ENCODE measurements at places on chromosomes 4 and X.

GRCh38 chr4:55612341-55612740 lies 20.3 kb upstream of the PDCL2 start:
- no peak for DNase-seq

DNA sequence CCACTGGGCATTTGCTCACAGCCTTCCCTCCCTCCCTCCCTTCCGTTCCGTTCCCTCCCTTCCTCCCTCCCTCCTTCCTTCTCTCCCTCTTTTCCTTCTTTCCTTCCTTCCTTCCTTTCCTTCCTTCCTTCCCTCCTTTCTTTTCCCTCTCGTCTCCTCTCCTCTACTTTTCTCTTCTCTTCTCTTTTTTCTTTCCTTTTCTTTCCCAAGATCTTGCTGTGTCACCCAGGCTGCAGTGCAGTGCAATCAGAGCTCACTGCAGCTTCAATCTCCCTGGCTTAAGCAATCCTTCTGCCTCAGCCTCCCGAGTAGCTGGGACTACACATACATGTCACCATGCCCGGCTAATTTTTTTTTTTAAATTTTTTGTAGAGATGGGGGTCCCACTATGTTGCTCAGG lies 26.7 kb upstream of the ING2 start:
- DNase-seq = no peak

DNA sequence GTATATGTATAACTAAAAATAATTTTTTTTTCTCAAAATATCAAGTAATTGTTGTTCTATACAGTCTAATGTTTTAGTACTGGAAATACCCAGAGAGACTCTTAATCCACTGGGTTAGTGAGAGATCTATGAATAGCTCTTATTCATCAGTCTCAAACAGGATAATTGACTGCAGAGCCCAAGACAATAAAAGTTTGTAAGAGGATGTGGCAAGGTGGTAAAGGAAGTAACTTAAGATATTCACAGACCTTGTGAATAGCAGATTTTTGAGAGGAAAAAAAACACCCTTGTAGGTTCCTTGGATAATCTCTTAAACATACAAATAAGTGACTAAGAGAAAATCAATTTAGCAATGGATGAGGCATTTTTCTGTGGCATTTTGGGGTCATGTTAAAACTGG lies 210.9 kb upstream of the FAM241A start:
- DNase-seq = no peak

- DNase-seq = peak; percentile 67
Observed at GRCh38 chr4:151806511-151806927, 45.7 kb upstream of the GATB start.

- DNase-seq = peak; percentile 25
Observed at GRCh38 chr4:91758487-91758886, 545.3 kb upstream of the GRID2 start.

DNA sequence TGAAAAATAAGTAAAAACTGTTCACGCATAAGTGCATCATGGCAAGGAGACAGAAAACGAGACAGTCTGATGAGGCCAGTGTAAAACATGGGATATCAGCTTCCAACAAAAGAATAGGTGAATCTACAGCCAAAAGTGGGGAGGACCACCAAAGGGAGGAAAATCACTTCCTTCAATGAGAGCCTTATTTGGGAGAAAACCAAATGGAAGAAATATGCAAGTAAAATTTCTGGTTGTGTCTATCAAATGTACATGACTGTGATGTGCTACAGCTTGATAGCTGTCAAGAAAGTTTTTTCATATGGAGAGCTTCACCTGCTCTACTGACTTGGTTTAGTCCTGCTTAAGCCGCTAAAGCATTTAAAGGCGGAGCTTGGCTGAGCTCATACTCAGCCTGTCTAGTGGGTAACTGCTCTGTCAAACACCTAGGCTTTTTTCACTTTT lies 66.2 kb downstream of the MAGEA1 start:
- DNase-seq = no peak

GRCh38 chr4:170391066-170391740 lies 301.4 kb upstream of the AADAT start:
- DNase-seq = peak; percentile 48

DNA sequence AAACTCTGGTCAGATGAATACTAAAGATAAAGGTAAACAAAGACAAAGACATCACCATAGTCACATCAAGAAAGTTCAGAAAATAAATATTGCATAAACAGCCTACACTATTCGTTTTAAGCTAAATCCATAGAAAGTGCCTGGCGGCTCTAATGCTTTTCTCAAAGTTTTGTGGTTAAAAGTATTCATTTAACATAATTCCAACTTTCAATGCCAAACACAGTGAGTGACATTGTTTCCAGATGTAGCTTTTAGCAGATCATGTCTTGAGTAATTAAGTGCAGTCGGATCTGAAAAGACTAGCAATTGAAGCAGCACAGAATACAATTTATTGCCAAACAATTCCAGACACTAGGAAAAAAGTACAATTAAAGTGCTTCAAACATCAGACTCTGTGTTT lies 287.1 kb upstream of the ADGRL3 start:
- DNase-seq = no peak

DNA sequence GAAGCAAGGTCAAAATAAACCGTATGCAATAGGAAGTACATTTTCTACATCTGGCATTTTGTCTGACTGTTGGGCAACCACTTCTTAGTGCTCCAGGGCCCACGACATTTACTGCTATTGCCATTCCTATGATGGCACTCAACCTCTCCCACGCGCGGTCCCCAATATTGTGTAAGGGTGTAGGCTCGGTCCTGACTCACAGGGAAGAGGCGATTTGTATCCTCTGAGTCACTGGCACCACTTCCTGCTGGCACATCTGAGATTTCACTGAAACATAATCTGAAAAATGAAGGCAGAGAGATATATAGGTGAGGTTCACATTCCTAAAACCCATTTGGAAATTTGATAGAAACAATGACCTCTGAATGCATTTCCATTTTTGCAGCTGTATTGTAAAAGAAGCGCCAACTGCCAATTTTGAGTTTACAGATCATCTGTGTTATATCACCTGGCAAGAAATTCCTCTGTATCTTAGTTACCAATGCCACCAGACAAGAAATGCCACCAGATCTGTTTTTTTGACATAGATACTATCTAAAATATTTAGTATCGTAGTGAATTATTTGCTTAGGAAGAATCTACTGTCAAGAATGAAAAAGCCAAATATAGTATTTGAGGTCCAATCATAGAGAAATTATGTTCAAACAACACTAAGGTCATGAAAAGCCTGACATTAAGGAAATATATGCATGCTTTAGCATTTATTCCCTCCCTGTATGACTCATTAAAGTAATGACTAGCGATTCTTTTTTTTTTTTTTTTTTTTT lies 9.8 kb downstream of the EREG start:
- DNase-seq = peak; percentile 41

GRCh38 chr4:83490876-83491450 lies 6.1 kb upstream of the ABRAXAS1 start:
- peak; percentile 19 for DNase-seq

- DNase-seq = no peak
Observed at GRCh38 chr4:145907812-145908211, 30.8 kb downstream of the ZNF827 start.

- DNase-seq = no peak
Observed at GRCh38 chr4:55491486-55491885, 55.2 kb downstream of the CLOCK start.

- no peak for DNase-seq
Observed at GRCh38 chr4:38415682-38416081, 248.3 kb upstream of the KLF3 start.

DNA sequence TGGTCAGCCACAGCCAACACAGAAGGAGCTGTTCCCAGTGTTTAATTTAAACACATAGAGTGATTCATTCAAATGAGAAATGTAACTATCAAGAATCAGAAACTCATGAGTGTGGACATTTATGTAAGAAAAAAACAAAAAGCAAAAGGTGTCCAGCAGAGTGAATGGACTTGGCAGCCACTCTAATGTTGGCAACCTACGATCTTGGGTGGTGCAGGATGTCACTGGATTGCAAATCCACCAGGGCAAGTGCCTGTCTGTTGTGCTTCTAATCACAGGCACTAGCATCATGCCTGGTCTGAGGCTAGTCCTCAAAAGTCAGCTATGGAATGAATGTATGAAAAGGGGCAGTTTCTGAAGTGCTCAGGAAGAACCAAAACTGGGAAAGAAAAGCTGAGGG lies 277.7 kb upstream of the CLNK start:
- no peak for DNase-seq

DNA sequence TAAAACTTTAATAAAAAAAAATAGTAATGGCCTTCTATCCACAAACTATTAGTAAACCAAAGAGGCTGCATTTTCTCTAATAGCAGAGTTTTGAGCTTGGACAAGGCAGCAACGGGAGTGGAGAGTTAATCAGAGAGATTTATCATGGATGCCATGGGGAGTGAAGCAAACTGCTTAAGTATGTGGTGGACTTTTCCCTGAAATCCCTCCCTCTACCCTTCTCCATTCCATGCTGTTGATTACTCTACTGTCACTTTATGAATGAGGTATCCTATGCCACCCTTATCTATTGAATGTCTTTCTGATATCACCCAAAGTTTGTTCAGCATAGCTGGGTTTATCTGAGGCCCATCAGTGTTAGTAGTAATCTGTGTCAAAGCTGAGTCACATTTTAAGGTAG lies 335.6 kb upstream of the TRAM1L1 start:
- no peak for DNase-seq

- no peak for DNase-seq
Observed at GRCh38 chrX:123971982-123972381, 10.5 kb downstream of the STAG2 start.

GRCh38 chr4:131509521-131509920 lies 1639.6 kb upstream of the PCDH10 start:
- DNase-seq = no peak

DNA sequence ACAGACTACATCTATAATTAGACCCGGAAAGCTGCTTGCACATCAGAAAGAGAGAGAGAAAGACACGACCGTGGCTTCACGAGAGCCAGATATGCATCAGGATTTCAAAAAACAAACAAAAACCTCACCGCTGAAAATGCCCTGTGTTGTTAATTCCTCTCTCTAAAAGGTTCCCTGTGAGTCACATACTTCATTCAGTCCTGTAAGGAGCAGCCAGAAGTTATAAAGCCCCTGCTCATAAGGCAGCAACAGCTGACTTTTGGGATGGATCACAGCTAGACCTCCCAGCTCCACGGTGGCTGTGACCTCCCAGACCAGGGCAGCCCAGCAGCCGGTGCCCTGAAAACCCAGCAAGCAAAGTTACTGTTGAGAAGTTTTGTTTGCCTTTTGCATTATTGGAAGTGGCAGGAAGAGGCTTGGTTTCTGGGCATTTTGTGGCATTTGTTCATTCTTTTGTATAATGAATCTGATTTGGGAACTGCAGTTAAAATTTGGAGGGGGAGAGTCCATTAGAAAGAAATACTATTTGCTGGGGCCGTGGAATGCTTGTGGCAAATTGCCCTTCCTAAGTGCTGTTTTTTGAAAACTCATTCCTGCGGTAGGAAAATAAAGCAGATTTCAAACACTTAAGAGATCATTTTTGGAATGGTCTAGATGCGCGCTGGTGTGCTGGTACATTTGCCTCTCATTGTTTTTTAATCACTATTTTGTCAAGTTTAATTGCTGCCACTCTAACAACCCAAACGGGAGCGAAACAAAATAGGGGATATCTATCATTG lies 520.4 kb downstream of the BCOR start:
- no peak for DNase-seq

DNA sequence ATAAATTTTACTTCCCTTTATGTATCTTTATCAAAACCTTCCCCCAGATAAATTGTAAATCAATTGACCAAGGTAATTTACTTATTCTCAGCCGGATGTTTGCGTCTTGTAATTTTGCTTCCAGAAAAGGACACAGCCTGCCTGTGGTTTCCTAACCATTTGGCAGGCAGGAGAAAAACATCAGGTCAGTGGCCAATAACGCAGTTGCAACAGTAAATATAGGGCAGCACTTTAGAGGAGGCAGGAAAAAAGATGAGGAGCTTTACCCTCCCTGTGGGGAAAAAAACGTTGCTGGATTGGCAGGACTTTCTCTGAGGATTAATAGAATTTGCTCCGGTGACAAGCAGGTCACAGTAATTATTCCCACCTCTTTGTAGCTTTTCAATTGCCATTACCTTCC lies 2618.1 kb downstream of the ARAP2 start:
- no peak for DNase-seq

DNA sequence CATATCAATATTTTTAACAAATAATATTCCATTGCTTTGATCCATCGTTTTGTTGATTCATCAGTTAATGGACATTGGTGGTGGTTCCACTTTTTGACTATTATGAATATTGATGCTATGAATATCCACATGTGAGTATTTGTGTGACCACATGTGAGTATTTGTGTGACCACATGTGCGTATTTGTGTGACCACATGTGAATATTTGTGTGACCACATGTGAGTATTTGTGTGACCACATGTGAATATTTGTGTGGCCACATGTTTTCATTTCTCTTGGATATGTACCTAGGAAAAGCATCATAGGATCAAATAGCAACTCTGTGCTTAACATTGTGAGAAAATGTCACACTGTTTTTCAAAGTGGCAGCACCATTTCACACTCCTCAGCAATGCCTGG lies 433.6 kb upstream of the FRG1 start:
- no peak for DNase-seq

- DNase-seq = no peak
Observed at GRCh38 chr4:4474476-4474875, 67.4 kb downstream of the STX18 start.

- DNase-seq = no peak
Observed at GRCh38 chr4:98706200-98706813, 47.9 kb upstream of the TSPAN5 start.

GRCh38 chr4:120750152-120750525 lies 172.4 kb downstream of the PRDM5 start:
- DNase-seq = no peak

DNA sequence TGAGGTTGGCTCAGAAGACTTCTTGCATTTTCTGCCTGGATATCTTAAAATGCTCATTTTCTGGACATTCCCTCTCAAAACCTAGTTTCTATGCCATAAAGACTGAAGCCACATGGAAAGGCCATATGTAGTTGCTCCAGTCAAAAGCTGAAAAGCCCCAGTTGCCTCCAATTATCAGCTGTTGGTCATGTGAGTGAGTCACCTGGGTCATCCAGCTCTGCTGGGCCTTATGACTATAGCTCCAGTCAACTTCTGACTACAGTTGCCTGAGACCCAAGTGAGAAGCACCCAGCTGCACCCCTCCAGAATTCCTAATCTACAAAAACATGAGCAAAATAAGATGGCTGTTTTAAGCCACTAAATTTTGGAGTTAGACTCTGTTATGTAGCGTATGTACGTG lies 41.9 kb downstream of the HELQ start:
- no peak for DNase-seq

Data from HTR-8/SVneo (cell line).